ENCODE measurements at places on chromosomes 7 and 10. TPM values are rescaled to one million over a fixed set of nuclear protein-coding genes. Genes with fewer than 3 reads are reported as not detected.
A peak's percentile ranks its signal among the peaks of the same experiment; 100 is the strongest.

- H3K4me3 ChIP-seq, result no peak overlapping the region
- DNase-seq, result no peak
- H3K4me1 ChIP-seq, result peaks cover 7% of the 10 kb centered on the region
- no peak overlapping the region for H3K27ac ChIP-seq
- no peaks in the 10 kb centered on the region for H3K27me3 ChIP-seq
Measured at GRCh38 chr10:5014936-5015335, 11.3 kb upstream of the AKR1C2 start.

DNA sequence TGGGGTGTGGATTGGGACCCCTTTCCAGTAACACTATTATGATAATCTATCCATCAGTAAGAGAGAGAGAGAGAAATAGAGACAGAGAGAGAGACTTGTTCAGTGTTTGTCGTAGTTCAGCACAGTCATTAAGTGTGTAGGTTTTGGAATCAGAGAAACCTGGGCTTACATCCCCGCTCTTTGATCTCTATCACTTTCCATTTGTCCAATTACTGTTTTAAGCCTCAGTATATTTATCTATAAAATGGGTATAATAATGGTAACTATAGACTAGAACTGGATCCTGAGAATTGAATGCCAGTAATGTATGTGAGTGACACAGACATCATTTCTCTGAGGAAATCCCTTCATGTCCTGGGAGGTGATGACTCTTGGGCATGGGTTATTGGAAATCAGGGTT is 460.5 kb downstream of the PLXNA4 start:
- H3K27ac ChIP-seq, result no peak overlapping the region
- no peaks in the 10 kb centered on the region for H3K36me3 ChIP-seq
- H3K4me1 ChIP-seq, result no peaks in the 10 kb centered on the region

DNA sequence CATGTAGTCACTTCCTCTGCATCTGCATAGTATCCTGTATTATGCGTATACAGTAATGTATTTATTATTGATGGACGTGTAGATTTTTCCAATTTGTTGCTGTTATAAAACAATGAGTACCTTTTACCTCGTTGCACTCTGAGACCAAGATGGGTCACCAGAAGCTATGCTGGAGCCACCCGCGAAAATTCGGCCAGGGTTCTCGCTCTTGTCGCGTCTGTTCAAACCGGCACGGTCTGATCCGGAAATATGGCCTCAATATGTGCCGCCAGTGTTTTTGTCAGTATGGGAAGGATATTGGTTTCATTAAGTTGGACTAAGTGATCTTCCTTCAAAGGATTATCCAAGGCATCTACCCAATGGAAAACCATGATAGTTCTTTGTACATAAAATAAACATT is 1.0 kb downstream of the PSMC2 start:
- H3K36me3 ChIP-seq, result no peaks in the 10 kb centered on the region
- peaks cover 38% of the 10 kb centered on the region for H3K4me1 ChIP-seq
- H3K4me3 ChIP-seq, result peak overlapping the region; percentile 75

JCAD gene
- total RNA-seq, result 3.2 TPM
